T-helper 1 cell (primary cell): ENCODE measurements at places on chromosomes 6 and 20.

- DNase-seq: no peak
Measured at GRCh38 chr20:49821870-49822331, 9.3 kb downstream of the SLC9A8 start.

DNA sequence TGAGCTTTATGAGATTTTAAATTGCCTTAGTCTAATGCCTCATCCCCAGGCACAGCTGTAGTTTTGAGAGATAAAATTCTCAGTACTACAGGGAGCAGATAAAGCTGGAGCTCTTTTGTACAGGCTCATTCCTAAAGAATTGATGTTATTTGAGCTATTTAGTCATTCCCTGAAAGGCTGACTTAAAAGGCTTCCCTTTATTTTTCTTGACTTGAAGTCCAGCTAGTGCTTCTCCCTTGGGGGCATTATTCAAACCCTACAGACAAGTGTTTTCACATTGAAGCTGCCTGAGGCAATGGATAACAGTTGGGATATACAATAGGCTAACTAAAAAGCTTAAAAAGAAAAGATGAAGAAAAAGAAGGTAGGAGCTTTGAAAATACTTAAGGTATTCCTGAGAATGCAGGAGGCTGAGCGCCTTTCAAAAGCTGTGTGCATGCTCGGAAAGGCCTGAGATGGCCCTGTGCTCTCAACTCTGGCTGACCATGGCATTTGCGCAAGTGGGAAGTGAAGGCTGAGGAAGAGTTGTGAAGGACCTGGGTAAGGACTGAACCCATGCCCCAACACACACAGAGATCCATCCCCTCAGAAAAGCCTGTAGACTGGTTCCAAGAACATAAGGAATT lies 315.1 kb downstream of the SMOC2 start:
- DNase-seq: no peak

- DNase-seq: no peak
Measured at GRCh38 chr20:37986873-37987601, 46.2 kb downstream of the TTI1 start.

GRCh38 chr6:44622555-44622954 lies 235.0 kb downstream of the CDC5L start:
- no peak for DNase-seq

DNA sequence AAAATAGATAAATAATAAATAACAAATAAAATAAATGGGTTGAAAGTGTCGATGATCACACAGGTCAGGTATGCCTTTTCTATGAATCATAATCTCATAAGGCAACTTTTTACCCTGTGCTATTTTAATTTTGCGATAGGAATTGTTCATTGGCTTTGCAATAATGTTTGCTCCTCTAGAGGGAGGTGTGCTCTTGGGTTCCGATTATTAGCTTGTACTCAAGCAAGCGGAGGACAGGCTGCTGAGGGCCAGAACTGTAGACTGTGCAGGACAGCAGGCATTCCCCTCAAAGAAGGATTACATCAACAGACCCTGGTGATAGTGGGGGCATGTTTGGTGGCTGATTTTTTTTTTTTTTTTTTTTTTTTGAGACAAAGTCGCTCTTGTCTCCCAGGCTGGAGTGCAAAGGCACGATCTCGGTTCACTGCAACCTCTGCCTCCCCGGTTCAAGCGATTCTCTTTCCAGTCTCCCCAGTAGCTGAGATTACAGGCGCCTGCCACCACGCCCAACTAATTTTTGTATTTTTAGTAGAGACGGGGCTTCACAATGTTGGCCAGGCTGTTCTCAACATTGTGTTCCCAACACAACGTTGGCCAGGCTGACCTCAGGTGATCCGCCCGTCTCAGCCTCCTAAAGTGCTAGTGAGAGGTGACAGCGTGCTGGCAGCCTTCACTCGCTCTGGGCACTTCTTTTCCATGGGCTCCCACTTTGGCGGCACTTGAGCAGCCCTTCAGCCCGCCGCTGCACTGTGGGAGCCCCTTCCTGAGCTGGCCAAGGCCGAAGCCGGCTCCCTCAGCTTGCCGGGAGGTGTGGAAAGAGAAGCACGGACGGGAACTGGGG lies 35.6 kb downstream of the RIOK1 start:
- no peak for DNase-seq

DNA sequence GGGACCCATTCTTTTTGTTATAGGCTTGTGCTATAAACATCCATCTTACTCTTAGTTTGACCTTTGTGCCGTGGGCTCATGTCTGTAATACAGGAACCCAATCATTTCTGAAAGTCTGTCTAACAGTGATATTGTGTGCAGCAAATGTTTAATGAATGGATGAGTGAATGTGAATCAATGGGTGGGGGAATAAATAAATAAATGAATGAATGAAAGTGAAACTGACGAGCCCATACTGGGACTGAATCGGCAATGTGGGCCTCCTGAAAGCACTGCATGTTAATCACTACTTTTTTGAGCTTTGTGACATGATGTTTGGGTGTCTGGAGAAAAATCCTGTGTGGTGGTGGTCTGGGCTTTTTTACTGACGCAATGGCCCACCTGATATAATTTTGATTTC lies 175.0 kb downstream of the GMPR start:
- DNase-seq: no peak

GRCh38 chr20:33790566-33790965 lies 20.6 kb upstream of the CHMP4B start:
- DNase-seq: no peak

- DNase-seq: no peak
Measured at GRCh38 chr20:924639-925038, 8.5 kb upstream of the ANGPT4 start.

- no peak for DNase-seq
Measured at GRCh38 chr6:10411971-10412460, 2.9 kb downstream of the TFAP2A start.

DNA sequence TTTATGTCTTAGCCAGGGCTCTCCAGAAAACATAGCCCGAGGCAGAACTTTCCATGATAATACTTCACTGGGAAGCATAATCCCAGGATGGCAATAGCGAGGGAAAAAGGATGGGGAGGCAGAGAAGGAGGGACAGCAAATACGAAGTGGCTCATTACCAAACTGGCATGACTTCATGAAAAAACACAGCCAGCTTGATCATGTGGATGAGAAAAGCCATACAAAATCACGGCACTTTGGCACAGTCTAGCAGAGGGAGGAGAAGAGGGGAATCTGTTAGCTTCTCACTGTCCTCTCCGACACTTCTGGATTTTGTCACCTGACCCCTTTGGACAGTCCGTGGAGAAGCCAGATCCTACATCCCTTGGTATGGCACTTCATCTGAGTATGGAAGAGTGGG lies 212.5 kb upstream of the GRIK2 start:
- no peak for DNase-seq
